ENCODE measurements at places on chromosomes 7 and 10. TPM values are rescaled to one million over a fixed set of nuclear protein-coding genes. Genes with fewer than 3 reads are reported as not detected.

Gene ENO4
- not detected for total RNA-seq

Gene PTPRE
- 11.1 TPM for total RNA-seq

Gene PLXNA4
- not detected for total RNA-seq

Gene DENND10
- 43.0 TPM for total RNA-seq

Gene TFR2
- 0.71 TPM for total RNA-seq

Gene BRI3
- 21.8 TPM for total RNA-seq

Gene INMT
- total RNA-seq: 0.28 TPM

Gene OPN1SW
- not detected for total RNA-seq

Gene UNC5B
- 10.8 TPM for total RNA-seq

Gene KNDC1
- not detected for total RNA-seq
